Heart left ventricle (tissue), 16 donors: ENCODE measurements at places on chromosomes 3 and 15. TPM values are rescaled to one million over a fixed set of nuclear protein-coding genes. Genes with fewer than 3 reads are reported as not detected.

DNA sequence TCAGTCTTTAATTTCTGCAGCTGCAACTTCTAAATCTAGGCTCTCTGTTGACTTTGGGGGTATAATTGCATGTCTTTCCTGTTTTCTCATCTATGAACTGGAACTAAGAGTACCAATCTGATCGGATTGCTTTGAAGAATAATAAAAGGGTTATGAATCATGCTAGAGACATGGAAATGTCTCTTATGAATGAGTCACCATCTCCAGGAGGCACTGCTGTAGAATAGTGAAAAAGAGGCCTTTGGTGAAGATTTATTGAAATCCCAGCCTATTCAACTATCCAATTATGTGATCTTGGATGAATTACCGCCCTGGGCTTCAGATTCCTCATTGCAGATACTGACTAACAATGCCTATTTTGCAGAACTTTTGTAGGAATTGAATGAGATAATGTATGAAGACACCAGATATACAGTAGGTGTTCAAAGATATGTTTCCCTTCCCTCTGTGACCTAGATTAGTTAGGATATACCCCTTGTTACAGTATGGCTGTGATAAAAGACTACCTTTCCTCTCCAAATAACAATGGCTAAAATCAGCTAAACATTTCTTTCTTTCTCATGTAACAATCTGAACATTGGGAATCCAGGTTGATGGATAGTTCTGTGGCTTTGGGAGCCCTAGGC lies 11.5 kb upstream of the CMTM8 start:
- no peak for DNase-seq

GRCh38 chr3:36060950-36061349 lies 319.4 kb upstream of the STAC start:
- no peak for DNase-seq

GRCh38 chr3:13715167-13715954 lies 164.5 kb downstream of the WNT7A start:
- DNase-seq, result peak; percentile 8

POPDC2 gene
- total RNA-seq, result 573 TPM

PLOD2 gene
- 6.8 TPM for total RNA-seq
